ENCODE measurements at places on chromosomes 1 and 21.
A peak's percentile ranks its signal among the peaks of the same experiment; 100 is the strongest.

GRCh38 chr1:79551321-79551720 lies 544.8 kb upstream of the ADGRL4 start:
- DNase-seq, result no peak

GRCh38 chr1:16012590-16013219 lies 5.1 kb downstream of the HSPB7 start:
- DNase-seq, result no peak

DNA sequence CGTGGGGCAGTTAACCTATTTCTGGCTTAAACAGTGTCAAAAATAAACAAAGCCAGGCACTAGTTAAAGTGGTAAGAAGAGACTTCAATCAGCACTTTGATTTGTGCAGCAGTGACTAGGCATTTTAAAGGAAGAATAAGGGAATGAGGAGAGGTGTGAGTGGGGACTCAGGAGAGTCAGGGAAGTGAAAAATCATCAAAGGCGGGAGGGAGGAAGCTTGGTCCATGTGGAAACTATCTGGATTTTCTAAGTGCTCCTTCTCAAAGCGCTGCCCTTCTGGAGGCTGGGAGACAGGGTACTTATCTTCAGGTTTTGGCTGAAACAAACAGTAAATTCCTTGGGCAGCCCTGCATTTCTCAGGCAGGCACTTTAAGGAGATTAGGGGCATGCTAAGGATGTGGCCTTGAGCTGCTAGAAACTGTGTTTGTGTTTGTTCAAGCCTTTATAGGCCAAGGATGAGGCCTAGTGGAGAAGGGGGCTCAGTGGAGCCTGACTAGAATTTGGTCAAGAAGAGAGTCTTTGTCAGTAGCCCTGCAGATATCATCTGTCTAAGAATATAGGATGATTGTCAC lies 486.5 kb downstream of the SIPA1L2 start:
- no peak for DNase-seq

- DNase-seq, result no peak
Measured at GRCh38 chr1:207219979-207220889, 101.2 kb upstream of the CD55 start.

DNA sequence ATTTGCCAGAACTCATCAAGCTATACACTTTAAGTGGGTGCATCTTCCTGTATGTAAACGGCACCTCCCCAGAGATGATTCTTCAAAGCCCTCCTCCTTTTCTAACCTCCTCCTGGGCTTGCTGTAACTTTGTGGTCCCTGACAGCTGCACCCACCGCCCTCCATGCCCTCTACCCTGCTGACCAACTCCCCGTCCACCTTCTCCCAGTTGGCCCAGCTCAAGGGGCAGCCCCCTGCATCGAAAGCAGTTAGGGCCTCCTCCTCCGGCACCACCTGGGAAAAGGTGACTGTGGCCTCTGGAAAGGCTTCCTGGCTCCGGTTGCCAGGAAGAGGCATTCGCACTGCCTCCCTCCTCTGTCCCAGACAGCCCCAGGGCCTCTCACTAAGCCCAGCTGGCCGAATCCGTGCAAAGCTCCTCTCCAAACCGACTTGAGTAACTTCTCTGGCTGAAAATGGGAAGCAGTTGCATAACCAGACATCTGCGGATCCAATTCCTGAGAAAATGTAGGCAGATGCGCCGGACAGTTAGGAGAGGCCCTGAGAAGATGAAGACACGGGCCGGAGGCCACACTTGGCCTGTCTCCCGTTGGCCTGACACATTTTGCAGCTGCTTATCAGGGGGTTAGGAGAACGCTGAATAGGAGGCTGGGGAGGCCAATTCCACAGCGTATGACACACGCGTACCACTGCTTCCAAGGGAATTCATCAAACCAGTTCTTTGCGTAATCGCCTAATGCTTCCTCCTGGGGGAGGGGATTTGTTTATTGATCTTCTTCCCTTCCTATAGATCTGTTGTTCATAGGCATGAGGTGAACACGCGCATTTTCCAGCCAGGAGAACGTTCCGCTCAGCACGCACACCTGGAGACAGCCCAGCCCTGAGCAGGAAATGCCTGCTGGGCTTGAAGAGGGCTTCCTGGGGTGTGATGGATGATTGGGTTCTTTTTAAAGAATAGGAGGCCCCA lies 48.7 kb upstream of the COL6A2 start:
- peak; percentile 100 for DNase-seq

- no peak for DNase-seq
Measured at GRCh38 chr1:243598433-243598832, 251.6 kb downstream of the AKT3 start.

- no peak for DNase-seq
Measured at GRCh38 chr1:84037758-84038611, 39.1 kb upstream of the TTLL7 start.

DNA sequence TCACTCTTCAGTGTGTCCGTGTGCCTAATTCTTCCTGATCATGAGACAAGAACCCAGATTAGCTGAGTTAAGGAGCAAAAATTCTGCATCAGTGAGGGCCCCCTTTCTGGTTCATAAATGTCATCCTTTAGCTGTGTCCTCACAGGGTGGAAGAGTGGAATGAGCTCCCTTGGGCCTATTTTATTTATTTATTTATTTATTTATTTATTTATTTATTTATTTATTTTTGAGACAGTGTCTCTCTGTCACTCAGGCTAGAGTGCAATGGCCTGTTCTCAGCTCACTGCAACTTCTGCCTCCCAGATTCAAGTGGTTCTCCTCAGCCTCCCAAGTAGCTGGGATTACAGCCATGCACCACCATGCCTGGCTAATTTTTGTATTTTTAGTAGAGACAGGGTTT lies 131.7 kb downstream of the PATJ start:
- no peak for DNase-seq

- DNase-seq, result no peak
Measured at GRCh38 chr1:223176437-223176836, 33.4 kb upstream of the TLR5 start.

- no peak for DNase-seq
Measured at GRCh38 chr1:17140279-17140678, 21.0 kb upstream of the PADI2 start.

- DNase-seq, result no peak
Measured at GRCh38 chr1:201692555-201693394, 136.2 kb upstream of the IPO9 start.

GRCh38 chr1:16430606-16431005 lies 6.6 kb downstream of the SPATA21 start:
- DNase-seq, result no peak

DNA sequence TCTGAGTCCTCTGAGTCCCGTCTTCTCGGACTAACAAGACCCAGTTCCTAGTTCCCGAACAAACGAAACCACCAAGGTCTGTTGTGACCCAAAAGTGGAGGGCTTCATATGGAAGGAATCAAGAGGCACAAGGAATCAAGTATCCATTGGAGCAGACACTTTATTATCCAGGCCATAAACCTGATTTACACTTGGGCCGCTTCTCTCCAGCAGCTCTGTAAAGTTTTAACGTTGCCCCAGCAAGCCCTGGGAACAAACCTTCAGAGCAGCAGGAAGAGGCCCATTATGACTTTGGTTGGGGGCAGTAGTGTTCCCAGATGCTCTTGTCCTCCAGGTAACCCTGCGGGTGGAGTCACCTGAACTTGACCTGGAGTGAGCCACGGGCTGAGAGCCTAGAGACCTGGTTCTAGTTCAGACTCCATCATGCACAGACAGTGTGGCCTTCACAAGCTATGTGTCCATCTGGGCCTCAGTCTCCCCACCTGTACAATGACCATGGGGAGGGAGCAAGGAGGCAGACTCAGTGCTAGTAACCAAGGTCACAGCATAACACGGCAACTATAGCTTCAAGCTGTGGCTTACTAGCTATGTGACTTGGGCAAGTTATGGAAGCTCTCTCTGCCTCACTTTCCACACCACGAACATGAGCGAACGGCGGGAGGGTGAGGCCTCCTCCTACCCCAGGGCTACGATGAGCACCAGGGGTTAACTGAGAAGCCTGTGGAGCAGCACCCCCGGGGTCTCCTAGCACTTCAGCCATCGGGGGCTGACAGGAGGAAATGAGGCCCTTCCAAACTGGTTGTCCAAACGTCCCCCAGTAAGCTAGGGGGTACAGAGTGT lies 95.7 kb downstream of the GLIS1 start:
- DNase-seq, result no peak

DNA sequence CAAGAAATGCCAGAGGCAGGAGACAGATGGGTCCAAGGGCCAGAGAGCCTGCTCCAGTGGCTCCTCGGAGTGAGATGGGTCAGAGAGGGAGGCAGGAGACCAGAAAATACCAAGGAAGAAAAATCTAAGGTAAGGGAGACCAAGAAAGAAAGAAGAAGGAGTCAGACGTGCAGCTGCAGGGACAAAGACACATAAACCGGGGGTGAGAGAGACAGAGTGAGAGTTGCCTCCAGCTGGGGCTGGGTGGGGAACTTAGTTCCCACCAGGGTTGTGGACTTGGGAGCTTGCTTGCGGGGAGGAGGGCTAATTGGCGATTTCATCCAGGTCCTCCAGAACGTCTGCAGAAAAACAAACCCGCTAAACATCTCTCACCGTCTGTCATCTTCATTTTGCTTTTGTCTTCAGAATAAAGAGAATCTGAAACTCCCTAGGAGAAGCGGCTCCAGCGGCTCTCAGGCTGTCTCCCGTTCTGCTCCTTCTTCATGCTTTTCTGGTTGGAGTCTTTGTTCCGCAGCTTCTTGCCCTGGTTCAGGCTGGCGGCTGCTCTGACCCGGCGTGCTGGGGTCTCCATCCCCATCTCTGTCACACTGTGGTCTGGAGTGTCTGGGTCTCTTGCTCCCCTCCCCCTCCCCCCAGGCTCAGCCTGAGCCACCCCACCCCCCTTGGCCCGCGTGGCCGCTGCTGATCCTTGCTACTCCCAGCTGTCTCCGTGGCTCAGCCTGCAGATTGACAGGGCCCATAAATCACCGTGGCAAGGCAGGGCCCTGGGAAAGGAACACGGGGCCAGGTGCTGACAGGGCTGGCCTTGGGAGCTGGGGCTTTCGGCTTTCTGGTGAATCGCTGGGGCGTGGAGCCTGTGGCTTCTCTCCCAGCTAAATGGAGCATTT lies 66.6 kb downstream of the UBIAD1 start:
- DNase-seq, result no peak

DNA sequence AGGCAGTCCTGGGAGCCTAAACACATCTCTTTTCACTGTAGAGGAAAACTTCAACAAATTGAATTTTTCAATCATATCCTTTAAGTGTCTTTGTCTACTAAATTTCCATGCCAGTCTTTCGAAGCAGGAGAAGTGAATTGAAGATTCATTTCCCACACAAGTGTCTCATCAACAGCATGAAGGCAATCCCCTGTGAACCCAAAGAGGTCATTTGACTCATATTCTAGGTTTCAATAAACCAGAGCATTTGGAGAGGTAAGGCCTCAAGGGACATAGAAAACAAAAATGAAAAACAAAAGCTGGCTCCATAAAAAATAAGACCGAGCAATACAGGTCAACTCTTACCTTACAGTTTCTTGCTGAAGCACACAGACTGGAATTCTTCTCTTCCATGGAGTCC lies 94.1 kb upstream of the ATP1B1 start:
- no peak for DNase-seq

DNA sequence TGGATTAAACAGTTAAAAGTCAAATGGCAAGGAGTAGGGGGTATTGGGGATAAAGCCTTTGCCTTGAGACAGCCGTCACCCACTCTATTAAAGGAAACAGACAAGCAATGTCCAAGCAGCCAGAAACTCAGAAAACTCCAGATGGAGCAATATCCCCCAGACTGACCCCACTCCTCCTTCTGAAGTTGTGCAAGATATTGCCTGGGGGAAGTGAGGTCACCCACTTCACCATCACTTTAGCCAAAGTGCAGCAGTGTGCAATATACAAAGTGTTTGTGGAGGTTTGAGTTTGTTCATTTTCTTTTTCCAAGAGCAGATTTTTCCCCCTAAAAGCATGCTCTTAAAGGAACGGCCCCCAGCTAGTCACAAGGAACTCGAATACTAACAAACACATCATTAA lies 125.1 kb downstream of the ETS2 start:
- DNase-seq, result no peak

- no peak for DNase-seq
Measured at GRCh38 chr1:6044481-6045109, 1.1 kb upstream of the KCNAB2 start.

GRCh38 chr1:92832537-92833114 lies 786 bp downstream of the RPL5 start:
- DNase-seq, result no peak

GRCh38 chr1:232554409-232554808 lies 75.5 kb downstream of the SIPA1L2 start:
- no peak for DNase-seq

DNA sequence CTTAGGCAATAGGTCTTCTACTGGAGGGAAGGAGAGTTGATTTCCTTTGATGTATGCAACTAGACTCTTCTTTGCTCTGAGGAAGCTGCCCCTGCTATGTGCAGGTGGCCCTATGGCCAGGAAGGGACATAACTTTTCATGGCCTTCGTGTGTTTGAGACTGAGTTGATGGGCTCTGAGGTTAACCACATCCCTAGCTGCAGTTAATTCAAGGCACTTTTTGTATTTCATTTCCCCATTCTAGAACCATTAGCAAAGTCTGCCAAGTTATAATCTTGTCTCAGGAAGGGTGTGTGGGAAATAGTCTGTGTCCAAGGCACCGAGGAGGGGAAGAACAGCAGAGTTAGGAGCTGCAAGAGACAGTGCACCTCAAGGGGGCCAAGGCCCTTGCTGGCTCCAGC lies 2.5 kb downstream of the FCRL4 start:
- no peak for DNase-seq

GRCh38 chr1:247535402-247535801 lies 838 bp downstream of the OR2C3 start:
- DNase-seq, result no peak

DNA sequence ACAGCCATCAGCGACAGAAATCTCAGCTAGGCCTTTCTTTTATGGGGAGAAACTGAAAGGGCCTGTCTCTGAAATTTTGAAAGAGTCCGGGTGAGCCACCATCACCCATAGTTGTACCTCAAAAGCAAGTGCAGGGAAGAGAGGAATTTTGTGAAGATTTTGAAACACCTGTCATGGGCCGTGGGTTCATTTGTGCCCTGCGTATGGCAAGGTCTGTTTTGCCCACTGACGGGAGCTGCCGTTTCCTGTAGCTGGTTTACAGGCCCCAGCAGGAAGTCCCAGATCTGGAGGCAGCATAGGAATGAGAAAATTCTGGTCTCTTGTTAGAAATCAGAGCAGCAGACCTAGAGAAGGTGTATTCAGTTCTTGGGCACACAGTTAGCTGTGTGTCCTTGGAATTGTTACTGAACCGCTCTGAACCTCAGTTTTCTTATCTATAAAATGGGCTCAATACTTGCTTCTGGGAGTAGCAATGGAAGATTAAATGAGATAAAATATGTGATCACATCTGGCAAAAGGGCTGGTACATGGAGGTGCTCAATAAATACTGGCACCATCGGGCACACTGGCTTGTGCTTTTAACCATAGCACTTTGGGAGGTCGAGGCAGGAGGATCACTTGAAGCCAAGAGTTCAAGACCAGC lies 52.5 kb downstream of the MAN1C1 start:
- no peak for DNase-seq

GRCh38 chr1:236659792-236660587 lies 26.3 kb upstream of the ACTN2 start:
- DNase-seq, result no peak

GRCh38 chr21:37119421-37120218 lies 46.6 kb downstream of the TTC3 start:
- no peak for DNase-seq

All from AG09319 (cell line).